ENCODE measurements at places on chromosomes 11 and 22.
A peak's percentile ranks its signal among the peaks of the same experiment; 100 is the strongest.

GRCh38 chr11:112412383-112412782 lies 151.7 kb upstream of the PLET1 start:
- no peak for DNase-seq

DNA sequence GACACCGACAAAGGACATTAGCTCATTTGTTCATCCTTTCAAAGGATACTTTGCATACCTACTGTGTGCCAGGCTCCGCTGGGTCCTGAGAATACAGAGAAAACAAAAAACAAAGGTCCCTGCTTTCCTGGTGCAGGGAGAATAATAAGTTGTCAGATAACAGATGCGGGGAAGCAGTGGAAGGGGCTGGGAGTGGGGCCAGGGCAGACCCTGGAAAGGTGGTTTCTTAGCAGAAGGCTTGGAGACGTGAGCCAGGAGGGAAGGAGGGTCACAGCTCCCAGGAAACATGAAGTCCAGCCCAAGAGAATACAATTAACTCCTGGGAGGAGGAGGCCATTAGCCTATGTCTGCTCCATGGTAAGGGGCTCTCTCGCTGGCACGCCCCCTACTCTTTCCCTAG lies 9.8 kb upstream of the ANO1 start:
- DNase-seq = no peak

- DNase-seq = peak; percentile 58
These were observed 85.9 kb downstream of the SBF2 start for GRCh38 chr11:10208131-10208575.

- no peak for DNase-seq
These were observed 1512.0 kb downstream of the BRD1 start for GRCh38 chr22:48315439-48316256.

GRCh38 chr11:62592989-62593421 lies 1.7 kb upstream of the TUT1 start:
- DNase-seq = no peak

GRCh38 chr11:82776377-82776776 lies 42.7 kb upstream of the FAM181B start:
- DNase-seq = peak; percentile 57

GRCh38 chr22:17597217-17597616 lies 31.3 kb downstream of the ATP6V1E1 start:
- DNase-seq = peak; percentile 80

GRCh38 chr22:42949159-42949558 lies 65.8 kb downstream of the PACSIN2 start:
- peak; percentile 67 for DNase-seq

DNA sequence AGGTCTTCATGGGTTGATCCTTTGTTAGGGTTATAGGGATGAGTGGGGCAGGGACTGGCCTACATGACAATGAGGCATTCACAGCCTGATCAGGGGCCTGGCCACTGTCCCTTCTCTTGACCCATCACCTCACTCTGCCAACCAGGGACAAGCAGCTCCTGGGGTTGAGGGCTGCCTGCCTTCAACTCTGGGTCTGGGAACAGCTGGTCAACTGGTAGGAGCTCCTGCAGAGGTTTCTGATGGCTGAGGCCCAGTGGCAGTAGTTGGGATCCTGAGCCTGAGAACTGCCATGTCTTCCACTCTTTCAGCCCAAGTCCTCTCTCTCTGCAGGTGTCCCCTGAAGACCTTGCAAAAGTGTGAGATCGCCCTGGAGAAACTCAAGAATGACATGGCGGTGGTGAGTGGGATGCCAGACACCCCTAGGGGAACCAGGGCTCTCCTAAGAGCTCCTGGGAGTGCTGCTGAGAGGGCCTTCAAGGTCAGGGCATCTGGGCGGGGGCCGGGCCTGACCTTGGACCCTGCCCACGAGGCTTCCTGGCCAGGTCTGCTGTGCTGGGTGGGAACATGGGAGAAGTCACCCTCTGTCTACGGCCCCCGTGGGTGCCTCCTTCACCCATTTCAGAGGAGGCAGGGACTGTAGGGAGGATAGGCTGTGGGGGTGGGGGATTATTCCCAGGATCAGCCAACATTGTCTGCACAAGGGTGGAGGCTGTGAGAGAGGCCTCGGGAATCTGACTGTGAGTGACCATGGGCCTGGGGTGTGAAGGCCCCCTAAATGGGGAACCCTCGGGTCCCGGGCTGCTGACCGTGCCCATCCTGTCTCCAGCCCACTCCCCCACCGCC lies 76.8 kb downstream of the MED15 start:
- no peak for DNase-seq

- peak; percentile 69 for DNase-seq
These were observed 22.3 kb downstream of the VPS37C start for GRCh38 chr11:61138935-61139334.

- DNase-seq = peak; percentile 95
These were observed 2.4 kb downstream of the CSDC2 start for GRCh38 chr22:41563051-41563711.

GRCh38 chr11:45489281-45489905 lies 176.0 kb downstream of the CHST1 start:
- no peak for DNase-seq

- DNase-seq = no peak
These were observed 36.6 kb downstream of the ZBTB44 start for GRCh38 chr11:130278151-130278550.

- no peak for DNase-seq
These were observed 2.1 kb downstream of the CHRNA10 start for GRCh38 chr11:3669128-3669527.

DNA sequence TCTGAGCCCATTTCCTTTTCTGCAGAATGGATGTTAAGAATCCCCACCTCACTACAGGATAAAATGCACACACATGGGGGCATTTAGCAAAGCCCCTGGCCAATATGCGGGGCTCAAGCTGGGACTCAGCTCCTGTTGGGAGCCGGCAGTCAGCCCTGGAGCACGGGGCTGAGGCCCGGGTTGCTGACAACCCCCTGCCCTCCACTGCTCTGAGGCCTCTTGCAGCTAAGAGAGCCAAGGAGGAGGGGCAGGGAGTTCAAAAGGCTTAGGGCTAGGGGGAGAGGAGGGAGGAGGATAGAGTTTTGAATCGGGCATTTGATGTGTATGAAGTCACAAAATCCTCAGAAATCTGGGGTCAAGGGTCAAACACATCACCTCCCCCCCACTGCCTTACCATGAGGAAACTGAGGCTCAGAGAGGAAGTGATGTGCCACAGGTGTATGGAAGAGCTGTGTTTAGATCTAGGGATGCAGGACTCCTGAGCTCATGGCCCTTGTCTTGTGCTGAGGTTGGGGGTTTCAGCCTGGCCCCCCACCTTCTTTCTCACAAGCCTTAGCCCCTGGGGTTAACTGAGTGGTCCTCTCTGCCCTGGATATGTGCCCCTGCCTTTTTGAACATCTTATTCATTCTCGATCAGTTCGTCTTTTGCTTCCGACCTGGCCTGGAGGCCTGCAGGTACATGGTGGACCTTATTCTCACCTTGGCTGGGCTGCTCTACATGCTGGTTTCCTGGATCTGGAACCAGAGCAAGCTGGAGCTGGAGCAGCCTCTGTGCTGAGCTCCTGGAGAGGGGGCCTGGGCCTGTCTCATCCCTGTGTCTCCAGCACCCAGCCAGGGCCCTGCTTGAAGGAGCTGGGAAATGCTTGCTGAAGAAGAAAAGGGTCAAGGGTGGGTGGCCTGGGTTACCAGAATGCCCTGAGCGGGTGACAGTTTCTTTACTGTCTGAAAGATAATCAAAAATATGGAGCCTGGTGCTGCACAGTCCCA lies 80.3 kb downstream of the LRRC32 start:
- no peak for DNase-seq

DNA sequence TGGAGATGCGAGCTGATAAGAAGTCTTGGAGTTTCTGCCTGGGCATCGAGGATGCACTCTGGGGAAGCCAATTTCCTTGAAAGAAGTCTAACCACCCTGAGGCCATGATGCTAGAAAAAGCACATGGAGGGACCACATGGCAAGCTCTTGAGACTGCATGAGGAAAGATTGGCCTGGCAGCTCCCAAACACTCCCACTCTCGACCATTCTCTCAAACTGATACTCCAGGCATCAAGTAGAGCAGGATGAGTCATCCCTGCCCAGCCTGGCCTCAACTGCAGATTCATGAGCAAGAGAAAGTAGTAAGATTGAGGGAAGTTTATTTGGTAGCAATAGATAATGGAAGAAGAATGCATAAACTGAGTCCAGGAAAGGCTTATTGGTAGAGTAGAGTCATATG lies 194.3 kb downstream of the KIF18A start:
- DNase-seq = peak; percentile 77

GRCh38 chr11:82034527-82034926 lies 699.1 kb downstream of the FAM181B start:
- DNase-seq = no peak

DNA sequence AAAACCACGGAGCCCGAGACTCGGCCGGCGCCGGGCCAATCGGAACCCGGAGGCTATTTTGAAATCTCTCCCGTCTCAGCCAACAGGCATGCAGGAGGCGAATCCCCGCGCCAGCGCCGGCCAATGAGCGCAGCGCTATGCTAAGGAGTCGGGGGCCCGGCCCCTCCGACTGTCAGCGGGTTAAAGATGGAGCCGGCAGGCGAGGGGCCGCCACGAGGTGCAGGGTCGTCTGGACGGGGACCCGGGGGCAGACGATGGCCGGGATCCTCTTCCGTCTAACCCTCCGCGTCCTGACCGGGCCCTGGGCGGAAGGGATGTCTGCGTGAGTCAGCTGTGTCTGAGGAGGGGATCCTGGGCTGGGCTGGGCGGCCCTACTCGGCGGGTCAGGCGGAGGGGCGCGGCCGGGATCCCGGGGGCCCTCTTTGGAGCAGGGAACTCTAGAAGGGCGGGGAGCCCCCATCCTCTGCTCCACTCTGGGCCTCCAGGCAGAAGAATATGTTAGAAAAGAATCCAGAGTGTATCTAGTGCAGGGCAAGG lies 10.0 kb downstream of the SDF2L1 start:
- peak; percentile 88 for DNase-seq

DNA sequence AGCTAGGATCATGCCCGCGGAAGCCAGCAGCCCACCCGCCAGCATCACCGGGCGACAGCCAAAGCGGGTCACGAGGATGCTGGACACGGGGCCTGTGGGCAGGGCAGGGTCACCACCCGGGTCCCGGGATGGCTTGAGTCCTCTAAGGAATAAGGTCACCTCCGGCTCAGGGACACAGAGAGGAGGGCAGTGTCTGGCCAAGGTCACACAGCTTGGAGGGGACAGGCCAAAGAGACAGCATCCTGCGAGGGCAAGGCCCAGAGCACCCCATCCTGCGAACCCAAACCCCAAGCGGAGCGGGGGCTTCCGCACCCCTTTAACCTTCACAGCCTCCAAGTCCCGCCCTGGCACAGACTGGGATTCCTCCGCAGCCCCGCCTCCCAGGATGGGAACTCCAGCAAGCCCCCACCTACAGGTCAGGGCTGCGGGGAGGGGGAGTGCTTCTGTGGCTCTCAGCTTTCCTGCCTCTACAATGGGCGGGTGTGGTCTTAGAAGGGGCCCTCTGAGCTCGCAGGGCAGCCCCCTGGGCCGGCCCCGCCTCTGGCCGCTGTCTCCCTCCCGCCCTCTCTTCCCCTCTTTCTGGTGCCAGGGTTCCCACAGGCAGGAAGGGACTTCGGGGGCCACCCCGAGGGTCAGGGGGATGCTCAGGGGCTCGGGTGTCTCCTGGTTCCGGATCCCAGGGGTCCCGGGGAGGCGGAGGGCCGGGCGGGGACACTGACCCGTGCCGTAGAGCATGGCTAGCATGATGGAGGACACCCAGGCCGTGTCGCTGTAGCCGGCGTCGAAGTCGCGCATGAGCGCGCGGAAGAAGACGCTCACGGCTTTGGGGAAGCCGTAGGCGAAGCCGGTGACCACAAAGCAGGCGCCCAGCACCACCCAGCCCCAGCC lies 1.8 kb downstream of the SLC16A8 start:
- no peak for DNase-seq

GRCh38 chr22:24271386-24271854 lies 789 bp downstream of the SPECC1L start:
- DNase-seq = peak; percentile 23

DNA sequence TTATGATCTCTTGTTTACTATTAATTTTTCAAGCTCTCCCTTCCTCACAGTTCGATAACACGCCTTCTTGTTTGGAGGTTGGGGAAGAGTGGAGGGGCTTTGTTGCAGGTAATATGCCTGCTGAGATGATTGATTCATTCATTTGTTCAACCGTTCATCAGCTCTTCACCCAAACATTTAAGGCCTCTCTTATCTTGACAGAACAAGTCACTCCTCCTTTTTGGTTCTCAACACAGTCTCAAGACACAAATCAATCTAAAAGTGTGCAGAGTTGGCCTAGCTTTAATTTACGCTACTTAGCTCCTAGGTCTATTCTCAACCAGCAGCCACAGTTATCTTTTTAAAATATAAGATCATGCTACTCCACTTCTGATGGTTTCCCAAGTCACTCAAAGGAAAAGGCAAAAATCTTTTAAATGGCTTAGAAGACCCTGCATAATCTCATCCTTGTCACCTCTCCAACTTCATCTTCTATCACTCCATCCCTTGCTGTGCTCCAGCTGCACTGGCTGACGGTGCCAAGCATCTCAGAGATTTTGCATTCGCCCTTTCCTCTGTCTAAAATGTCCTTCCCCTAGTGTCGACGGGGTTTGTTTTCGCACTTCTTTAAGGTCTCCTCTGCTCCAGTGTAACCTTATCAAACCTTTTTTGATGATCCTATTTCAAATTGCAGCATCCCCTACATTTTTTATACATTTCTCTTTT lies 60.3 kb downstream of the AMBRA1 start:
- no peak for DNase-seq

DNA sequence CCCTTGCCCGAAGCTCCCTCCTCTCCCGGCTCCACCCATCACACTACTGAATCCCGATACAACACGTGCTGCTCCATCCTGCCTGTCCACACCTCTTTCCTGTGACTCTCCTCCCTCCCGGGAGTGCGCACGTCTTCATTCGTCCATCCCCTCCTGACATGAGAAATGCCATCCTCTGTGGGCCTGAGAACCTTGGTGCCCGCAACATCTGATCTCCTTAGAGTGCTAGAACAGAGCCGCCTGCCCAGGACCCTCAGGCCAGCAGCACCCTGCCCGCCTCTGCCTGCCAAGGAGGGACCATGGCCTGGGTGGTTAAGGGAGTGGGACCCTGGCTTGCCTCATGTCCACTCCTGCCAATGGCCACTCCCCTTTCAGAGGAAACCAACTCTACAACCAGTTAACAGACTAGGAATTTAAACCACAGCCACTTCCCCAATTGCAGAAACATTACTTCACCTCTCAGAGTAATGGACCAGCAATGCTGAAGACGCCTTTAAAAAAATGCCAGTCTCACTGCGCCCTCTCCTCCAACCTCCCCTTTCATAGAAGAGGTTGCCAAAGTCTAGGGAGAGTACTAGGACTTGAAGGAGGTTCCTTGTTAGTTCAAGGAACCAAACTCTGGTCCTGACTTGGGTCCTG lies 466.3 kb downstream of the OPCML start:
- DNase-seq = peak; percentile 76

GRCh38 chr11:33207408-33207985 lies 46.2 kb upstream of the CSTF3 start:
- peak; percentile 34 for DNase-seq

DNA sequence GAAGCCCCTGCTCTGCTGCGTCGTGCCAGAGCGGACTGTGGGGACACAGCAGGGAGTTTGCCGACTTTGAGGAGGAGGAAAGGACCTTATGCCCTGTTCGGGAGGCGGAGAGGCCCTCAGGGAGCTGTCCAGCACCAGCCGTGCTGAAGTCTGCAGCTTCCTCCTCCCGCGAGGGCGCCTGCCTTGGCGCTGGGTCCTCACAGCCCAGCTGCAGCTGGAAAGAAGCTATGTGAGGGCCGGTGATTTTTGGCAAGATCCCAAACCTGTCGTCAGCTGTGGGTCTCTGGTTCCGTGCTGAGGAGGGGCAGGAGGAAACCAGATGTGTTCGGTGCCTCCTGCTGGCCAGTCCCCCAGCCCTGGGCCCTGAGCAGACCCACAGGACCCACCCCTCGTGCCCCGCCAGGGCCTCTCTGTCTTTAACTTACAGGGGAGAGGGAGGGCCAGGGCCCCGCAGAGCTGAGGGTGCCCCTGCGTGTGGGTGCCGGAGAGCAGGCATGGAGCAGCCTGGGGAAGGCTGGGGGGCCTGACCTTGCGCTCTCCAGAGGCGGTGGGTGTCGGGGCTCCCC lies 12.0 kb downstream of the BRSK2 start:
- DNase-seq = peak; percentile 58

Data from EH (cell line).